ENCODE measurements at places on chromosomes 2 and 18.

- no peak for DNase-seq
Measured at GRCh38 chr2:100592226-100592625, 29.4 kb downstream of the PDCL3 start.

DNA sequence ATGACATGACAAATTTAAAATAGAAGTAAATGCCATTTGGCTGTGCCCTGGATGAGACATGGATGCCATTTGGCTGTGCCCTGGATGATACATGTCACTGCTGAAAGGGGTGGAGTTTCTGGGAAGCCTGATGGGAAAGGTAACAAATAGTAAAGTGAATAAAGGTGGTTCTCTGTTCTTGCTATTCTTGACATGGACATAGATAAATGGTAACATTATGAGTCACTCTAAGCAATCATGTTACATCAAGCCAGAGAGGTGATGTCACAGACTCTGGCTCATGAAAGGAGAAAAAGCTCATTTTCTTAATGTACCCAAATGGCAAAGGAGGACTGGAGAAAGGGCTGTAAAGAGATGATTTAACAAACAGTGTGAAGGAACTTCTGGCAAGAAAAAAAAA, 86.4 kb downstream of the EML6 start:
- DNase-seq: no peak

GRCh38 chr2:39124746-39125057, 3.9 kb upstream of the SOS1 start:
- DNase-seq: peak; percentile 33

GRCh38 chr2:134555411-134555810, 163.4 kb downstream of the TMEM163 start:
- DNase-seq: no peak

GRCh38 chr18:79071037-79071436, 1.8 kb downstream of the ATP9B start:
- DNase-seq: no peak

All from naive thymus-derived CD8-positive, alpha-beta T cell (primary cell).